Endothelial cell of umbilical vein (primary cell): ENCODE measurements at places on chromosomes 4 and X. TPM values are rescaled to one million over a fixed set of nuclear protein-coding genes. Genes with fewer than 3 reads are reported as not detected.

TACR3 gene
- not detected in 2 replicates for total RNA-seq

PRDM8 gene
- 0.42 and 0.82 TPM in 2 replicates for total RNA-seq

MAP3K15 gene
- total RNA-seq: 0.09 TPM in 1 of 2 replicates, not detected in the other

TMPRSS11F gene
- not detected in 2 replicates for total RNA-seq

NOX1 gene
- total RNA-seq: not detected in 2 replicates

KCNIP4 gene
- total RNA-seq: not detected in 2 replicates

TMEM156 gene
- 1.00 and 2.7 TPM in 2 replicates for total RNA-seq

NALF2 gene
- total RNA-seq: not detected in 2 replicates

CBR4 gene
- total RNA-seq: 23.6 and 26.3 TPM in 2 replicates

TMEM47 gene
- total RNA-seq: 22.2 and 26.8 TPM in 2 replicates

TMEM144 gene
- total RNA-seq: 23.0 and 23.9 TPM in 2 replicates

ARX gene
- total RNA-seq: not detected in 2 replicates

S100G gene
- total RNA-seq: not detected in 2 replicates

VSIG4 gene
- not detected in 2 replicates for total RNA-seq

PPAT gene
- 21.8 and 25.5 TPM in 2 replicates for total RNA-seq

SULT1B1 gene
- 59.5 and 68.2 TPM in 2 replicates for total RNA-seq

NRK gene
- total RNA-seq: 3.1 and 8.0 TPM in 2 replicates

TEX13B gene
- not detected in 2 replicates for total RNA-seq

GLOD5 gene
- total RNA-seq: not detected in 2 replicates

FAT4 gene
- total RNA-seq: 33.2 and 39.1 TPM in 2 replicates

TEX11 gene
- not detected in 2 replicates for total RNA-seq

BEX3 gene
- 227 and 233 TPM in 2 replicates for total RNA-seq

SMIM31 gene
- not detected in 2 replicates for total RNA-seq

UGT2A1 gene
- not detected in 2 replicates for total RNA-seq

EMD gene
- 71.5 and 76.8 TPM in 2 replicates for total RNA-seq

DKK2 gene
- 0.09 and 0.24 TPM in 2 replicates for total RNA-seq

PLP1 gene
- not detected in 2 replicates for total RNA-seq

VCX2 gene
- total RNA-seq: not detected in 2 replicates

SHISA3 gene
- 11.6 and 12.0 TPM in 2 replicates for total RNA-seq

FGFRL1 gene
- 33.3 and 34.8 TPM in 2 replicates for total RNA-seq

YTHDC1 gene
- 60.4 and 68.7 TPM in 2 replicates for total RNA-seq

TLR3 gene
- 2.5 and 5.2 TPM in 2 replicates for total RNA-seq

KANTR gene
- 8.6 and 9.8 TPM in 2 replicates for total RNA-seq

LRP2BP gene
- 0.32 and 0.53 TPM in 2 replicates for total RNA-seq

FREM3 gene
- 0.04 and 0.05 TPM in 2 replicates for total RNA-seq

CA5B gene
- 5.0 and 5.6 TPM in 2 replicates for total RNA-seq

GBA3 gene
- not detected in 2 replicates for total RNA-seq

DRD5 gene
- not detected in 2 replicates for total RNA-seq

TBC1D8B gene
- total RNA-seq: 3.9 and 6.6 TPM in 2 replicates

GAGE12H gene
- not detected in 2 replicates for total RNA-seq

TMEM164 gene
- 22.2 and 25.1 TPM in 2 replicates for total RNA-seq
